ENCODE measurements at places on chromosomes 7 and 10.

GRCh38 chr7:47336472-47337425, 245.2 kb downstream of the TNS3 start:
- DNase-seq = no peak

- DNase-seq = no peak
Measured at GRCh38 chr10:127889605-127890195, 3.0 kb downstream of the CLRN3 start.

DNA sequence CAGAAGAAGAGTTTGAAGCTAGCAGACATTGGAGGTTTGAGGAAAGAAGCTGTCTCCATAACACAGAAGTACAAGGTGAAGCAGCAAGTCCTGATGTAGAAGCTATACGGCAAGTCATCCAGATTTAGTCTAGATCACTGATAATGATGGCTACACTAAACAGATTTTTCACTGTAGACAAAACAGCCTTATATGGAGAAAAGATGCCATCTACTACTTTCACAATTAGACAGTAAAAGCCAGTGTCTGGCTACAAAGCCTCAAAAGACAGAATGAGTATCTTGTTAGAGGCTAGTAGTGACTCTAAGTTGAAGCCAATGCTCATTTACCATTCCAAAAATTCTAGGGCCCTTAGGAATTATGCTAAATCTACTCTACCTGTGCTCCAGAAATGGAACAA, 85.1 kb downstream of the SNX13 start:
- no peak for DNase-seq

DNA sequence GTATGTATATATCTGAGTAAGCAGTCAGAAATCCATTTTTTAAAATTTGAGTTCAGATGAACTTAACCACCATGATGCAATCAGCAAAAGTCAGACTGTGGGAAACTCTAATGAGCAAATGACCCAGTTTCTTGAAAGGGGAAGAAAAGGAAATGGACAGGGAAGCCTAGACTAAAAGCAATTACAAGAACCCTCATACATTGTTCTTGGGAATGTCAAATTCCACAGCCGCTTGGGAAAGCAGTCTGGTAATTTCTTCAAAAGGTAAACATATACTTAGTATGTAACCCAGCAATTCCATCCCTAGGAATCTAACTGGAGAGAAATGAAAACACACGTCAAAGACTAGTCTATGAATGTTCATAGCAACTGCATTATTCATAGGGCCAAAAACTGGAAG, 16.4 kb upstream of the FOXK1 start:
- DNase-seq = no peak

- DNase-seq = no peak
Measured at GRCh38 chr10:13390604-13391522, 42.8 kb upstream of the SEPHS1 start.

GRCh38 chr10:101041252-101041761, 10.3 kb downstream of the SFXN3 start:
- DNase-seq = peak; percentile 54

DNA sequence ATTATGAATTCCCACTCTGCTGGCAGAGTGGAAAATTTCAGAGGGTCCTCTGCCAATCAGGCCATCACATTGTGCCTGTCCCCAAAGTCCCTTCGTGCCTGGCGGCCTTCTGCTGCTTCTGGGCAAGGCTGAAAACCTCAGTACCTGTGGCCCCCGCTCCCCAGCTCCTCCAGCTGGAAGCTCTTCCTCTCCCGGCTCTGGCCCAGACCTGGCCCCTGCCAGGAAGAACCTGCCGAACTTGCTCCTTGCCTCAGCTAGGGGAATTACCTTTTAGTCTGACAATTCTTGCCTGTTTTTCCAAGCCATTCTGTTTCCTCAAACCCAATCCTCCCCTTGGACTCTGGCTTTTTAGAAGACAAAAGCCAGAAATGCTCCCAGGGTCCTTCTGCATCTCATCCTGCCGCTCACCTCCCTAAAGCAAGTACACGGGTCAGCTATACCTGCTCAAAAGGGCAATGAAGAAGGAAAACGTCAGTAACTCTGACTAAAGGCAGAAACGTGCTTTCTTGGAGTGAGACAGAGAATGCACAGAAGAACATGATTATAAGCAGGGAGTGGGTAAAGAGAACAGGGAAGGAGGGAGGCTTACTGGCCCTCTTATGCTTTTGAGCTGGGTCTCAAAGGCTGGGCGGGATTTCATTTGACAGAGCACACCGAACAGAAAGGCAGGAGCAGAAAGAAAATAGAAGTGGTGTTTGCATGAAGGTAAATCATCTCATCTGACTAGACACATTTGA, 28.1 kb upstream of the TRIL start:
- no peak for DNase-seq

DNA sequence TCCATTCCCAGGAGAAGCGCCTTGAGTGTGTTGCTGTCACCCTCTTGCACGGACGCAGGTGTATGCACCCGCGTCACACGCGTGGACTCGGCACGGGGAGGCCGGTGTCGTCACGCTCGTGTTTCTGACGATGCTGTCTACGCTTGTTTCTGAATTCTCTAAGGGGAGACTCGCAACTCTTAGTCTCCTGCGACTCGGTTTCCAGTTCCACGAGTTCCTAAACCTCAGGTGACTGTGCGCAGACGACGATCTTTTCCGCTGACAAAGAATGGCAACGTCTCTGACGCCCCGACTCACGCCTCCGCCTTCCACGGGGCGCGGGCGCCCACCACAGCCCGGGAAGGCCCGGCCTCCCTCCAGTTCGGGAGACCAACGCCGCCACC, 579 bp downstream of the IDI1 start:
- no peak for DNase-seq

DNA sequence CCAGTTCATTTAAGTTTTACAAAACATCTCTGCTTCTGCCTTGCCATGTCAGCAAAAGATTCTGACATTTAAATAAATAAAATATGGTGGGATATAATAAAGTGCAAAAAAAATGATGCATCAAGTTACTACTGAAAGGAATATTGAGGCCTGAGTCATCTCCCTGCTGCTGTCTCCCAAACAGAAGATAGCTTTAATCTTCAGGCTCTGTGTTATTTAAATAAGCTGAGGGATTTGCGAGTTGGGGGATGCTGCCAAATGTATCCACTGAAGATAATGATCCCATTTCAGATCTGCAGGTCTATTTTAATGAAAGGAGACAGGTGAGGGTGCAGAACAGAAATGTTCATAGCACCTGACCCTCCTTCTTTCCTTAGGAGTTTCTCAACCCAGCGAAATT, 720.8 kb downstream of the AUTS2 start:
- no peak for DNase-seq

DNA sequence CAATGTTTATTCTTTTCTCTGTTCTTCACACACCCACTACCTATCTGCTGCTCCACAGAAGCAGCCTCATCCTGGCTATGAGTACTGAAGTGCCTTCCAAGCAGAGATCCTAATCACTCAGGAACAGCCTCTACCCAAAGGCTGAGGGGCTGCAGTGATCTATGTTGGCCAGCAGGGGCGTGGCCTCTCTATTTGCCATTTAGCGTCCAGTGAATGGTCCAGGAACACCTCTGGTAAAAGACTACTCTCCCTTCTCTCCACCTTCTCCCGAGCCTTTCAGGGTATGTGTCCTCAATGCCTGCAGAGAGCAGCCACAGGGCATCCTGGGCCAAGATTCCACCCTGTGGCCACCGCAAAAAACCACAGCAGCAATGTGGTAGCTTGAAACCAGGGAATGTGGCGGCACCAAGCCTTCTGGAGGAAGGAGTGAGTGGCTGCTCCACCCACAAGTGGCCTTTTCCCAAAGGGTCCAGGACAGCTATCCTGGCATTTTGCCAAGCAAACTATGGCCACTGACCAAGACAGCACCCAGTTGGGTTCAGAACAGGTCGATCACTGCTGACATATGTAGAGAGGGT, 70.9 kb downstream of the SYPL1 start:
- DNase-seq = peak; percentile 27

- peak; percentile 17 for DNase-seq
Measured at GRCh38 chr7:97971120-97971989, 18.6 kb downstream of the OCM2 start.

DNA sequence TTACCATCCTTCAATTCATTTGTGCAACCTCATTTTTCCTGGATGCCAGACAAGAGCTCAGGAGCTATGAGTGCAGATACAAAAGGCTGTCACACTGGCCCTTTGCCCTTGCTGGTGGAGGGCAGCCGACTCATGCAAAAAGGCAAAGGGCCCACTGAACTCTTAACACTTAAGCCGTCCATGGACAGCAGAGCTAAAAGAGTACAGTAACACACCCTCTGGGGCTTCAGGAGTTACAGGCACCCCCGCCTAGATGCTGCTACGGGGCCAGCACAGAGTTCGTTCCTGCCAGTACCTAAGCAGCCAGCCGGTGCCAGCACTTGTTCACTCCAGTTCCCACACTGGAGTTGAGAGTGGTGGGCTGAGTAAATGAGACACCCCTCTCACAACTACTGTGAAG, 69.9 kb upstream of the MRLN start:
- DNase-seq = no peak

- DNase-seq = no peak
Measured at GRCh38 chr10:116849248-116850057, at the start of gene ENO4. TSS of gene ENO4 (plus strand) at chr10:116849499. CDS start at chr10:116849567, 68 bp downstream.

DNA sequence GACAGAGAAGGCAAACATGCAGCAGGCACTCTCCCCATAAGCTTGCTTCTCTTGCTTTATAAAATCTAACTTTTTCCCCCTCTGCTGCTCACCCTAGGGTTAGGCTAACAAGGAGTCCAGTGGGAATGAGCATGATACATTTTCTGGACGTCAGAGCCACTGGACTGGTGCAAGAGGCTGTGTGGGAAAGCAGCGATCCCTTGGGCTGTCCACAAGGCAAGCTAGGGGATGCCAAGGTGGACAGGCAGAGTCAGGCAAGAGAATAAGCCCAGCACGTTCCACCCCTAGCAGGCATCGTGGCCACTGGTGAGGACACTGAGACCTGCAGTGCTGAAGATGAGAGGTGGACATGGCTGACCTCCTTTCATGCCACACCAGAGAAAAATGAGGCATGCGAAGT, 290.9 kb upstream of the ZMIZ1 start:
- DNase-seq = no peak

DNA sequence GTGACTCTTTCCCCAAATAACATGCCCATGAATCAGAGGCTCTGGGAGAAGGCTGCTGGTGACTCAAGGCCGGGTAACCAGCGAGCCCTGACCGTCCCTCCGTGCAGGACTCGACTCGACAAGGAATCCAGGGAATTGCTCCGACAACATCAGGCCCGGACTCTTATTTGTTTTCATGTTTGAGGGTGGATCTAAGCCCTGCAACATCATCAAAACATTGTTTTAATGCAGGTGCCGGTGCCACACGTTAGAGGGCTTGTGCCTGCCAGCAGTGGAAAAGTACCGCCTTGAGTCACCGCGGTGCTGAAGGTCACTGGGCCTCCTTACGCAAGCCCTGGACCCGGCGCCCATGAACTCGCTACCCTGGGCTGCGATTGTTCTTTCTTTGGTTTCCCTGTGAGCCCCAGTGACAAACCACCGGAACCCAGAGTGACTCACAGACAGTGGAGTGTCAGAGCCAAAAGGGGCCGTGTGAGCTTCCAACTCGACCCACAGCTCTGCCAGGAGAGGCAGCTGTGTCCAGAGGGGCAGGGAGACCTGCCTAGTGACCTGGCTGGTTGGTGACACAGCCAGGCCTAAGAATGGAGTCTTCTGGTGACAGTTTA, 139.4 kb upstream of the SHH start:
- DNase-seq = no peak

DNA sequence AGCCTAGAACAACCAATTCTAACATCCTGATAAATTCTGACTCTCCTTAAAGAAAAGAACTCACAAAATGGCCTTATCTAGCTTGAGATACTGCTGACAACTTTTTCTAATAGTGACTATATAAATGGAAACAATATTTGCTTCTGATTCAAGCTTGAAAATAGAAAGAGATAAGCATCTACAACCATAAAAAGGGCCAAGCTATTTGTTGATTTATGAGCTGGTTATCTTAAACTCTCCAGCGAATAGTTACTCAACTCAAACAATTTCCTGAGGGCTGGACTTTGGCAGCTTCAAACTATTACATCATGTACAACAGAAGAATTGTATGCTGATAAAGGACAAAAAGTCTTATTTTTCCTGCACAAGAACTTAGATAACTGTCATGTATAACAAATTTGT, 4.6 kb downstream of the USP54 start:
- DNase-seq = no peak

DNA sequence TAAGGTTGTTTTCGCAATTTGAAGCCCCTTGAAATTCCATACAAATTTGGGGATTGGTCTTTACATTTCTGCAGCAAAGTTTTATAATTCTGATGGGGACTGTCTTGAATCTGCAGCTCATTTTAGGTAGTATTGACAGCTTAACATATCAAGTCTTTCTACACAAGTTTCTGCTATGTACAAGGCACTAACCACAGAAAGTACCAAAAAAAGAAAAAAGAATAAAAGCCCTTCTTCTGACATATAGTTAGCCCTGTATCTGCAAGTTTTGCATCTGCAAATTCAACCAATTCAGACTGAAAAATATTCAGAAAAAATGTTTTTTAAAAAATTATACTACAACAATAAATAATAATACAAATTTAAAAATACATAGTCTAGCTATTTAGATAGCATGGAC, 15.3 kb downstream of the POT1 start:
- DNase-seq = no peak

- DNase-seq = no peak
Measured at GRCh38 chr7:36787933-36788378, 63.7 kb upstream of the AOAH start.

DNA sequence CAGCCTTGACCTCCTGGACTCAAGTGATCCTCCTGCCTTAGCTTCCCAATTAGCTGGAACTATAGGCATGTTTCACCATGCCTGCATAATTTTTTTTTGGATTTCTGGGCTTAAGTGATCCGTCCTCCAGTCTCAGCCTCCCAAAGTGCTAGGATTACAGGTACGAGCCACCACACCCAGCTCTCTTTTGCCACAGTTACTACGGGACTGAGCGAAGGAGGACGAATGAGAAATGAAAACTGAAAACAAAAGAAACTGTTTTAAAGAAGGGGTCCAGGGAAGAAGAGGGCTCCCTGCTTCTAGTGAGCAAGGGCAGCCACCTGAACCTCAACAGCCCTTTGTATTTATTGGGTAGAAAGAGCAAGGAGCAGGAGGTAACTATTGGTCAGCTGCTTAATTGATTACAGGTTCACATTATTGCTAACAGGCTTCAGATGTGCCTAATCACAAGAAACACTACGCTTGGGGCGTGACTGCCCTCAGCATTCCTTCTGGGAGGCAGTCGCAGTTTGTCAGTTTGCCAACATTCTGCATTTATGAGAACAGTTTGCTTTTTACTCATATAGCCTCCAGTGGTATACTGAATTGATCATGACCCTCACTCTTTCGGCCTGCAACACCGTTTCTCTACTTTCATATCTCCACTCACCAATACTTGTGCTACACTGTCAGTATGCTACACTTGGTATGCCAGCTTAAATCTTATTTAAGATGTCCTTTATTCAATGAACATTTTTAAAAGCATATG, 676.8 kb downstream of the DNAJB9 start:
- DNase-seq = no peak

DNA sequence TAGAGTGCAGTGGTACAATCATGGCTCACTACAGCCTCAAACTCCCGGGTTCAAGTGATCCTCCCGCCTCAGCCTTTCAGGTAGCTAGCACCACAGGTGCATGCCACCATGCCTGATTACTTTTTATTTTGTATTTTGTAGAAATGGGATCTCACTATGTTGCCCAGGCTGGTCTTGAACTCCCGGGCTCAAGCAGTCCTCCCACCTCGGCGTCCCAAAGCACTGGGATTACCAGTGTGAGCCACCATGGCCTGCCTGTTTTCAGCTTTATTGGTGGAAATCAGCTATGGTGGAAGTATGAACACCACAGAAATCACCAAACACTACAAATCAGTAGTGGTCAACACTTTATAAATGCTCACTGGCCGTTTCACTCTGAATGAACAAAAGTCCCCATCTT, 299.9 kb upstream of the LYZL1 start:
- DNase-seq = no peak

All from stimulated activated CD4-positive, alpha-beta T cell treated with anti-CD3 and anti-CD28 coated beads, Interleukin-2, amount 100 ng/mL, for 48 hours (primary cell).